ENCODE measurements at places on chromosomes 2 and 18. TPM values are rescaled to one million over a fixed set of nuclear protein-coding genes. Genes with fewer than 3 reads are reported as not detected.

The TMEM169 gene
- 0.84 TPM for total RNA-seq

The CYTIP gene
- not detected for total RNA-seq

GRCh38 chr2:105597011-105597805 is 147.5 kb upstream of the NCK2 start:
- H3K4me3 ChIP-seq = no peak overlapping the region
- DNase-seq = no peak
- no peaks in the 10 kb centered on the region for H3K27me3 ChIP-seq
- H3K36me3 ChIP-seq = no peaks in the 10 kb centered on the region
- H3K4me1 ChIP-seq = no peaks in the 10 kb centered on the region
- H3K27ac ChIP-seq = no peak overlapping the region

DNA sequence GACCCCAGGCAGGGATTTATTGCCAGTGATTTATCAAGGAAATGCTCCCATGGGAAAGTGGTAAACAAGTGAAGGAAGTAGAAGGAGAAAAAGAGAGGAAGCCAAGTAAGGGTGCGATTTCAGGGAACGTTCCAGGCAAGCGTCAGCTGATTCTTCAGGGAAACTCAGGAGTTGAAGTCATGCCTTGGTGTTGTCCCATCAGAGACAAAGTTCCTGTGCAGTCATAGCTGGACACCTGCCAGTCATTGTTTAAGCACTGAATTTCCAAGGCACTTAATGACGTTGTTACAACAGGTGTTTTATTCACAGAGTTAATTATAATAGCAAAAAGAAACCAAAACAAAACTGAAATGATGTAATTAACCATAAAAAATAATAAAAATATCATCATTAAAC is 381.8 kb upstream of the CRIM1 start:
- H3K36me3 ChIP-seq = no peaks in the 10 kb centered on the region
- no peak for DNase-seq
- no peaks in the 10 kb centered on the region for H3K4me1 ChIP-seq
- no peak overlapping the region for H3K4me3 ChIP-seq
- H3K27me3 ChIP-seq = no peaks in the 10 kb centered on the region

GRCh38 chr2:73654175-73654574 is 12.0 kb upstream of the NAT8 start:
- H3K27ac ChIP-seq = no peak overlapping the region
- H3K36me3 ChIP-seq = no peaks in the 10 kb centered on the region
- no peaks in the 10 kb centered on the region for H3K4me1 ChIP-seq
- DNase-seq = no peak
- no peak overlapping the region for H3K4me3 ChIP-seq
- peaks cover 11% of the 10 kb centered on the region for H3K27me3 ChIP-seq

DNA sequence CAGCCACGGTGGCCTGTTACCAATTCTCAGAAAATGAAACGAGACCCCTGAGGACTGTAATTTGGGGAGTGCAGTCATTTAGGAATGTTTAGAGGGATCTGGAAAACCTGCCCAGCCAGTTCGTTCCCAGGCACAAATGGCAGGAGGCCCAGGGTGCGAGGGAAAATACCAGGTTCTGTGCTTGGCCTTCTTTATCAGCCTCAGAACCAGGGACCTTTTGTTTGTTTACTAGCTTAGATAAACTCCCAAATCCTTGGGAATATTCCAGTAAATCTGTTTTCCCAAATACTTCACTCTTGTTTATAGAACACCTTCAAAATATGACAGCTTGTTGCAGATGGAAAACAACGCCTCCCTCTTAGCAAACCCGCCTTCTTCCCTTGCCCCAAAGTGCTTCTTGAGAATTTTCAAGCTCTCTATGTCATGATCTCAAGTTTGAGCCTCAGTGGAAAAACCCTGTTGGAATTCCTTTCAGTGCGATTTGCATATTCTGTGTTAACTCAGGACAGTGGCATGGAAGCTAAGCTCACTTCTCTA is 400.3 kb upstream of the SMIM21 start:
- no peaks in the 10 kb centered on the region for H3K4me1 ChIP-seq
- no peak for DNase-seq
- H3K27ac ChIP-seq = no peak overlapping the region
- H3K27me3 ChIP-seq = no peaks in the 10 kb centered on the region
- H3K36me3 ChIP-seq = no peaks in the 10 kb centered on the region

Data from SJSA1 (cell line).